Activated CD8-positive, alpha-beta memory T cell treated with anti-CD3 and anti-CD28 coated beads for 1 hour (primary cell): ENCODE measurements at places on chromosomes 4 and X.

GRCh38 chr4:89725268-89725667 lies 111.7 kb downstream of the SNCA start:
- DNase-seq: no peak

- DNase-seq: no peak
These were observed 64.0 kb upstream of the WDR1 start for GRCh38 chr4:10180603-10180926.

DNA sequence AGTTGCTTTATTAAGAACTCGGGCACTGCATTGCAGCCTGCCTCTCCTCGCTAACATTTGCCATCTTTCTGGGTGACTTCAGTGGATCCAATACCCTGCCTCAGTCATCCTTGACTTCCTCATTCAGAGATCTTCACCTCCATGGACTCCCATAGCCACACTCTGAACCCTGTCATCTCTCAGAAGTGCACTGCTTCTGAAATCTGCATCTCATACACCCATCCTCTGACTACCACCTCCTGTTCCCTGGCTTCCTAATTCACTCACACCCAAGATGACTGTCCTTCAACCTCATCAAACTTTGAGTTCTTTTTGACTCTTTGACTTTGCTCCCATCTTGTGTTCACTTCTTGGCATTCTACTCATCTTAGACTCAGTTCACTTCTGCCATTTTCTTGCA lies 25.3 kb upstream of the CYBB start:
- no peak for DNase-seq

DNA sequence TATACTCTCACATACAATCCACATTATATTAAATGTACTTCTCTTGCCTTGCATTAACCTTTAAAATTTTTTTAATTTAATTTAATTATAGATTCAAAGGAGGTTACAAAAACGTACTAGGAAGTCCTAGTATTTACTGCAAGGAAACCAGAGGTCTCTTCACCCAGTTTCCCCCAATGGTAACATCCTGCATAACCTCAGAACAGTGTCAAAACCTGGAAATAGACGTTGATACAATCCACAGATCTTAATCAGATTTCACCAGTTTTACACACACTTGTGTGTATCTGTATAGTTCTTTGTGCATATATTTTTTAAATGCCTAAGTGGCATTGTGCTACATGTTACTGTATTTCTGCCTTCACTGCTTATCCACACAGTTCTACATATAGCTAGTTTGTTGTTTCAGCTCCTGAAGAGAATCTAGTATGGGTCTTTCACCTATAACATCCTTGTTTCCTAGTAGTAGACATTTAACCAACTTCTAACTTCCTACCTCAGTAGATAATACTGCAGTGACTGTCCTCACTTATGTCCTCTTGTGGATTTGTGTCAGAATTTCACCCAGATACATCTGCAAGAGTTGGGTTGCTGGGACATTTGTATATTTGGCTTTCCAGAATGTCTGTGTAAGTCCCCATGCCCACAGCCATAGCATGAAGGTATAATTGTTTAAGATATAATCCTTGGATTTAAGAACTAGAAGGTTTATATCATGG lies 103.2 kb downstream of the NFKB1 start:
- no peak for DNase-seq

DNA sequence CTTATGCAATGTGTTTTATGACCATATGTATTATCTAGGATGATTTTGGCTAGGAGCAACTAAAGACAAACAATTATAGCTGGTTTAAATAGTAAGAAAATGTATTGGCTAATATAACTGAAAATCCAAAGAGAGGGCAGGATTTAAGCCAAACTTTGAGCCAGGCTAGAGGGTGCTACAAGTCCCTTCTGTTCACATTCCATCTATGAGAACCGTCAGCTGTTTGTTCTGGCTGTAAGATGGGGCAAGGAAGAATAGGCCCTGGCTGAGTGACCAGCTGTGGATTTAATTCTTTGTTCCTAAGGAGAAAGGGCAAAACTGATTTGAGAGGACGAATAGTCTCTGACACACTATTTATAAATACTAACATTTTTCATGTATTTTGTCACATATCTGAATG lies 79.2 kb upstream of the UGT8 start:
- no peak for DNase-seq

DNA sequence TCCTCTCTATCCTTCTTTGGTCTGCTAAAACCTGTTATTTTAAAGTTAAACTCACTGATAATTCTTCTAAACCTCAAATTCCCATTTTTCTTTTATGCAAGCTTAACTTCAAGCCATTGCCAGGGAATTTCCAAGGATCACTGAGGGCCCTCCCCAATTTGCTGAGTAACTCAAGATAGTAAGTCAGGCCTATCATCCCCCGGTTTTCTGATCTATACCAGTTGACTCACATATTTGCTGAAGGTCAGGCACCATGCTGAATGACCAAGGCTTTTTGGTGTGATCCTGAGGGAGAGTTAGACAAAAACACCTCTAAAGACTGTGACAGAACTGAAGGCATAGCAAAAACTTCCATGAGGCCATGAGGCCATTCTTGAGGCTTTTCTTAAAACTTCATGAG lies 1301.9 kb downstream of the PCDH7 start:
- DNase-seq: no peak

- DNase-seq: peak; percentile 19
These were observed 1.2 kb downstream of the MSN start for GRCh38 chrX:65668377-65669310.

- DNase-seq: no peak
These were observed 104.9 kb downstream of the PCDH18 start for GRCh38 chr4:137427411-137427810.

- DNase-seq: no peak
These were observed 1.2 kb downstream of the PPARGC1A start for GRCh38 chr4:23888421-23889319.

DNA sequence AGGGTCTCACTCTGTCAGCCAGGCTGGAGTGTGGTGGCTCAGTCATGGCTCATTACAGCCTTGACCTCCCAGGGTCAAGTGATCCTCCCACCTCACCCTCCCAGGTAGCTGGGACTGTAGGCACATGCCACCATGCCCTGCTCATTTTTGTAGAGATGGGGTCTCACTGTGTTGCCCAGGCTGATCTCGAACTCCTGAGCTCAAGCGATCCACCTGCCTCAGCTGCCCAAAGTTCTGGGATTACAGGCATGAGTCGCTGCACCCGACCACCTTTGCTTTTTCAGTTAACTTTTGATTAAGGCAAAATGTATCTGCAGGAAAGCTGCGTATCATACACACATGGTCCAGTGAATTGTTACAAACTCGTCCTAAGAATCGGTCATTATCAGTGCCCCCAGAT lies 16.5 kb upstream of the CLCN4 start:
- no peak for DNase-seq

DNA sequence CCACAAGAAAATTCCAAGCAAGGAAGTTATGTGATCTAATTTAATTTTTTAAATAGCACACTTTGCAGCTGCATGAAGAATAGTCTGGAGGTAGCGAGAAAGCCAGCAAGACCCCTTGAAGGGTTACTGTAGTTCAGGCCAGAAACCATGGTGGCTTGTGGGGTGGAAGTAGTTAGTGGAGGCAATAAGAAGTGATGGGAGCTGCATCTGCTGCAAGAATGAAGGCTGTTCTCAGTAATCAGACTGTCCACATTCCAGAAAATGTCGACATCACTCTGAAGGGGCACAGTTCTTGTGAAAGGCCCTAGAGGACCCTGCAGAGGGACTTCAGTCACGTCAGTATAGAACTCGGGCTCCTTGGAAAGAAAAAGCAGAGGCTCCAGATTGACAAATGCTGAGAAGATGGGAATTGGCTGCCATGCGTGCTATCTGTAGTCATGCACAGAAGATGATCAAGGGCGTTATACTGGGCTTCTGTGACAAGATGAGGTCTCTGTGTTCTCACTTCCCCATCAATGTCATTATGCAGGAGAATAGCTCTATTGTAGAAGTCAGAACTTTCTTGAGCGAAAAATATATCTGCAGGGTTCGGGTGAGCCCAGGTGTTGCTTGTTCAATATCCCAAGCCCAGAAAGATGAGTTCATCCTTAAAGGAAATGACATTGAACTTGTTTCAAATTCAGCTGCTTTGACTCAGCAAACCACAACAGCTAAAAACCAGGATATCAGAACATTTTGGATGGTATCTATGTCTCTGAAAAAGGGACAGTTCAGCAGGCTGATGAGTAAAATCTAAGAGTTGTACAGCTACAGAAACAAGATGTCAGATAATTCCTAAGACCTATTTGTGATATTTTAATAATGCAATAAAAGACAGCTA lies 254.2 kb downstream of the CBR4 start:
- DNase-seq: no peak

DNA sequence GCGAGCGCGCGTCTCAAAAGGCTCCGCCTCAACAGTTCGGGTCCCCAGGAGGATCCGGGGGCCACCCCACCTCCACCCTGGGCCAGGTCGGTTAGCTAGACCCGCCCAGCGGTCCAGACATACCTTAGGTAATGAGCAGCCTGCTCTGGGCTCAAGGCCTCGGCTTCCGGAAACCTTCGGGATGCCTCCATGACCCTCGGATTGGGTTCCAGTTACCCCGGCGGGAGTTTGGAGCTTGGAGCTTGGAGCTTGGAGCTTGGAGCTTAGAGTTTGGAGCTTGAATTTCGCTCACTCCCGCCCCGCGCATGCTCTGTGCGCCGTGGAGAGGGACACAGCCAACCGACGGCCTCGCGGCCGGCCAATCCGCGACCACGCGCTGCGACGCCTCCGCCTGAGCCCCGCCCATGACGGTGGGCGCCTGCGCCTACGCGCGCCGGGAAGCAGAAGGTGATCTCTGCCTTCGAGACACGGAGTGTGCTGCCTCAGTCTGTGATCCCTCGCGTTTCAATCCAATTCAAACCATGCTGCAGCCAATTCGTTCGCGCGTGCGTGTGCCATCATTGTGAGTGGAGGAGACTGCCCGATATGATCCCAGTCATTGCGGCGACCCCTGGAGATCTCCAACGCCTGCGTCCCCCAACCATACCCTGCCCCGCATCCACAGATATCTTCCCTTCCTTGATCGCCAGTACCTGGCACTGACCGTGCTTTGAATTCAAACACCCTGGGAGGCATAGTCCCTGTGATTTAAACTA lies at the start of gene ERCC6L:
ERCC6L (minus strand) TSS at position 307 of the 755 bp plus-strand sequence; CDS start at position 191, 116 bp downstream.
- peak; percentile 68 for DNase-seq

DNA sequence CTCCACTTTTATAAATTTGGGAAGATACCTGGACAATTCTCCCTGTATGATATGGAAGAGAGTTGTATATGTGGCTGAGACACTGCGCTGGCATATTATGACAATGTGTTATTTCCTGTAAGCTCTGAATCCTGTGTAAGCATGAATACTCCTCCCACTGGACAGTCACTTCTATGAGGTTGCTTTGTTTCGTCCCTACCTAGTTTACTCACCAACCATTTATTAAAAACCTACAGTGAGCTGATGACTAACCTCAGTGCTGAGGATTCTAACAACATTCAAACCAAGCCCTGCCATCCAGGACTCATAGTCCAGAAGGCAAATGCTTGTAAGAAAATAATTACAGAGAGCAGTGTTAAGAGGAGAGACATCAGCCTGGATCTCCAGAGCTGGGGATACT lies 1632.9 kb upstream of the TENM3 start:
- DNase-seq: no peak

GRCh38 chr4:155819066-155819465 lies 47.0 kb downstream of the ASIC5 start:
- DNase-seq: no peak

- DNase-seq: no peak
These were observed 8.5 kb downstream of the TRIM2 start for GRCh38 chr4:153212736-153213135.

- no peak for DNase-seq
These were observed 22.9 kb upstream of the G3BP2 start for GRCh38 chr4:75696071-75696470.

GRCh38 chrX:133250184-133251100 lies 32.3 kb upstream of the TFDP3 start:
- DNase-seq: no peak

DNA sequence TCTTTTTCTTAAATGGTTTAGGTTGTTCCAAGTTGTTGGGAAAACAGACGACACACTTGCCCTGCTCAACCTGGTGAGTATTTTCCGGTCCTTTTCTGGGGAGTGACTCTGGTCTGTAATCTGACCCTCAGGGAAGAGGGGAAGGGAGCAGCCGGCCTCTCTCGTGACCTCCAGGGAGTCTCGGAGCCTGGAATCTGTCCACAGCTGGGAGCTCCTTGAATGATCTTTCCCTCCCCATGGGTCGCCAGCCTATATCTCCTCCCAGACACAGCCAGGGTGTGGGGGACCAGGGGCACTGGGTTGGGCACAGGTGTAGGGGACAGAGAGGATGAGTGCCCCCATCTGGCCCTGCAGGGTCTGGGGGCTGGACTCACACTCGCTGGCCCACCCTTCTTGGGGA lies 18.9 kb downstream of the TMEM175 start:
- no peak for DNase-seq

DNA sequence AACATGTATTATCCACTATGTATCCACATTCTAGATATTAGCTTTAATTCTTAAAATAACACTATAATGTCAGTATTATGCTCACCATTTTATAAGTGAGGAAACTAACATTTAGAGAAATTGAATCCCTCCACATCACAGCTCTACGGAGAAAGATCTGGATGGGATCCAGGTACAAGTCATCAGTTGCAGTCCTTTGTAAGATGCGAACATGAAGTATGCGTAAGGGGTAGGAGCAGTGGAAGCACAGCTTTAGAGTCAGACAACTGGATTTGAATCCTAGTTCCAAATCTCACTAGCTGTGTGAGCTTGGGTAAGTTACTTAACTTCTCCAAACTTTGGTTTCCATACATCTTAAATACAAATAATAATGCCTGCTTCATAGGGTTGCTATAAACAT lies 162.5 kb downstream of the ATP10D start:
- no peak for DNase-seq

GRCh38 chrX:121671649-121672048 lies 624.2 kb downstream of the GLUD2 start:
- no peak for DNase-seq

DNA sequence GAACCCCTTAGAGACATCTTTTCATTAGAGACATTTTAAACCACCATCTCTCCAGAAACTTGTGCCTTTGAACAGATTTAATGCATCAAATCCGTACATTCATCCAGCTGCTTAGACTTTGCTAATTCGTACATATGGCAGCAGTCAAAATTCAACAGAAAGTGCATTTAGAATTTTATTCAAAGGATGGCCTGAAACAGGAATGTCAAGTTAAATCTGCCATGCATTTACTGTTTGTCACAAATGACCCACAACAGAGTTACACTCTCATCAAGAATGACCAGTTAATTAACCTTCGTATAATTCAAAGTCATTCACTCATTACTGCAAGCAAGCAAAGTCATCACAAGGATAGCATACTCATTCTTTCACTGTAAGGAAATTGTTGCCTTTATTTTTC lies 284.3 kb downstream of the SLC7A11 start:
- DNase-seq: no peak

DNA sequence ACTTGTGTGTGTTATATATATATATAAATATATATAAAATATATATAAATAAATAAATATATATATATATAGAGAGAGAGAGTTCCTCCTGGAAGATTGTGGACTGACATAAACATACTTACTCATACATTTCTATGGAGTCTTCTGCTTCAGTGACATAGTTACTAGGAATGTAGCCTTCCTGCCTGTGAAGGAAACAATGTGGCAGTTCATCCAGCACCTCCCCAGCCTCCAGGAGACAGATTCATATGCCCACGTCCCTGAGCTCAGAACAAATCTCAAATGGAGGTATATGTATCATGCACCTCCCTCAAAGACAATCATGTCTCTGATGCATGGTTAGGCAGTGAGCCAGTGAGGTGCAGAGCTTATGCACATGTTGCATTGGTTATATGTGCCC lies 11.4 kb upstream of the TIMM8A start:
- no peak for DNase-seq

- DNase-seq: no peak
These were observed 15.8 kb downstream of the DHRSX start for GRCh38 chrX:2484721-2485648.
